ENCODE measurements at places on chromosomes 3 and 15. TPM values are rescaled to one million over a fixed set of nuclear protein-coding genes. Genes with fewer than 3 reads are reported as not detected.

DNA sequence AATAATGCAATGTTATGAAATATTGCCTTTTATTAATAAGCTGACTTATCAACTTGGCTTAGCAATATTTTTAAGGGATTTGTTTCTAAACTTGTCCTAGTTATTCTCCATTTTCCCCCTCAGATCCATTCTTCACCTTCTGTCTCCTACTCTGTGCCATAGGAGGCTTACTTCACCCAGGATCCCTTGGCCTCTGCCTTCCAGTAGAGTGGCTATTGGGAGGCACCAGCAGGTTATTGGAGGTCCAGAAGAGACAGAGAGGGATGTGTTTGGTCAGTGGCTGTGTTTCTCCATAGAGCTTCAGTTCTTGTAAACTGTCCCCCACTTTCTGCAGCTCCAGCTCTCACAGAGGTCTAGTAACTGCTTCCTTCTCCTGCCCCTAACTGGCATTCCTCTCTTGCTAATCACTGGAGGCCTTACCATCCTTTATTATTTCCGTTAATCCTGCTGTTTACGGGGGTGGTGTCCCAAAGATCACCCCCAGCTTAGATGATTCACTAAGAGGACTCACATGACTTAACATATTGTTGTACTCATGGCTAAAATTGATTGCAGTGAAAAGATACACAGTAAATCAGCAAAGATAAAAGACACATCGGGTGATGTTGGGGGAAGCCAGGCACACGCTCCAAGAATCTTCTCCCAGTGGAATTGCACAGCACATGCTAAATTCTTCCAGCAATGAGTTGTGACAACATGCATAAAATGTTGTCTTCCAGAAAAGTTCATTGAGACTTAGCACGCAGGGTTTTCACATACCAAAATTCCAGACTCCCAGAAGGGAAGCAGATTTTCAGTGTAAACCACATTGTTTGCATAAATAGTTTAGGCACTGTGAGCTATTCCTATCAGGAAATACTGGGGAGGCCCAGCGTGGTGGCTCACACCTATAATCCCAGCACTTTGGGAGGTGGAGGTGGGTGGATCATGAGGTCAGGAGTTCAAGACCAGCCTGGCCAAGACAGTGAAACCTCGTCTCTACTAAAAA lies 67.5 kb downstream of the RPL22L1 start:
- peaks cover 4% of the 10 kb centered on the region for H3K27me3 ChIP-seq
- no peak overlapping the region for H3K4me3 ChIP-seq
- no peaks in the 10 kb centered on the region for H3K4me1 ChIP-seq
- H3K36me3 ChIP-seq = no peaks in the 10 kb centered on the region
- no peak for DNase-seq

DNA sequence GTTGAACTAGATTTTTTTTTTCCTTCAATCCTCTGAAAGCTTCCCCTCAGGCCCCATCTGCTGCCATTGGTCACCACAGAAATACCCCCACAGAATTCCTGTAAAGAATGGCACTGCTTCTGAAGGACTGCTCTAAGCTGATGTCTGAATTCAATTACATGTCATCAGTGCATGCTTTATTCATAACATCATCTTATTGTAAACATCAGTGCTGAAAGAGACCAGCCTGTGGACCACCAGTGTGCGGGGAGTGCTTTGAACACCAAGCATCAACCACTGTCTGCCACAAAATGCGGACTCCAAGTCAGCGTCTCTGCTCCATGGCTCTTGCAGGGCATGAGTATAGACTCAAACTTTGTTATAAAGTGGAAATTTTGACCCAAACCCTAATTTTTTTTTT lies 11.6 kb downstream of the PHLDB2 start:
- no peaks in the 10 kb centered on the region for H3K36me3 ChIP-seq
- H3K4me3 ChIP-seq = no peak overlapping the region
- H3K27ac ChIP-seq = no peak overlapping the region

DNA sequence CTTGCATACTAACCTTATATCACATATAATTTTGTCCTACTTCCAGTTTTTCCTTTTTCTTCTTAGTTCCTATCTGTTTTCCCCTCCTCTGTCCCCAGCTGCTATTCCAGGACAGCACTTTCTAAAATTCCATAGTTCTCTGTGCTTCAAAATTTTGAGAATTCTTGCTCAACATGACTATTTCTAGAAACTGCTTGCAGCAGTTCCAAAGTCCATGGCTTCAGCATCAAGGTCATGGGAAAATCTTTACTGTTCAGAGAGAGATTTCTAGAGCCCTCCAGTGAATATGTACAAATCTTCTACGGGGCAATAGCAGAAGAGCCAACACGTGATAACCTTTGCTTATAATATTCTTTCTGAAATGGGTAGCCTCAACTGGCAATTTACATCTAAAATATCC lies 76.1 kb upstream of the PHLDB2 start:
- no peaks in the 10 kb centered on the region for H3K36me3 ChIP-seq
- H3K4me1 ChIP-seq = peaks cover 30% of the 10 kb centered on the region
- H3K4me3 ChIP-seq = no peak overlapping the region
- no peak for DNase-seq
- no peaks in the 10 kb centered on the region for H3K27me3 ChIP-seq
- peak overlapping the region; percentile 27 for H3K27ac ChIP-seq

DNA sequence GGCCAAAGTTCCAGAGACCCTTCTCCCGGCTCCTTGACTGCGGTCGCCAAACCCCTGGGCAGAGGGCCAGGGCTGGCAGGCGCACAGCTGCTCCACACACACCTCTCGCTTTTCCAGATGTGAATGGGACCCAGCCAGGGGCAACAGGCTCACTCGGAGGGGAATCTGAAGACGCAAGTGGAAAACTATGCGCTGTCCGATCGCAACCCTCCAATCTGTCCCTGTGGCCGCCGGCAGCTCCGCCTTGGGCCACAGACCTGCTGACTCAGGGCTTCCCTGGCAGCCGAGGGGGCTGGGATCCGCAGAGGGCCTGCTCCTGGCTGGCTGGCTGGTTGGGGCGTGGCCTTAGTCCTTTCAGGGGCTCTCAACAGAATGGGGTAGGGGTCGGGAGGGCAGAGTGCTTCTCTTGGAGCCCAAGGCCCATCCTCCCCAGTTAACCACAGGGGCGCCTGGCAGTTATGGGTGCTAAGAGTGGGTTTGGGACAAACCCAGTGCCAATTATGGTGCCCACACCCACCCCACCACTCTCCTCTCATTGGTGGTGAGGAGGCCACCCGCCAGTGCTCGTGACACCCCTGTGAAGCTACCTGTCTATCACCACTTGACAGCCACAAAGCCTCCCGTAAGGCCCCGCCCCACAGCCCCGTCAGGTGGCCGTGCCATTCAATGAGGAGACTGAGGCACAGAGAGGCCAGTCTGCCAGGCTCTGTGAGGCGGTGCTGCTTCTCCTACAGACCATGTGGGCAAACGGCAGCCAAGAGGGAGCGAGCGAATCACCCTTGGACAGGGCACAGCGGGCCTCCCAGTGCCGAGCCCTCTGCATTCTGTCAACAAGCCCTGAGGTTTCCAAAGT lies 53.8 kb downstream of the IQSEC1 start:
- peak; percentile 88 for DNase-seq
- H3K36me3 ChIP-seq = no peaks in the 10 kb centered on the region
- H3K27me3 ChIP-seq = no peaks in the 10 kb centered on the region
- peak overlapping the region; percentile 40 for H3K27ac ChIP-seq

- H3K27me3 ChIP-seq = no peaks in the 10 kb centered on the region
- H3K36me3 ChIP-seq = no peaks in the 10 kb centered on the region
- no peaks in the 10 kb centered on the region for H3K4me1 ChIP-seq
- H3K27ac ChIP-seq = no peak overlapping the region
- H3K4me3 ChIP-seq = no peak overlapping the region
Observed at GRCh38 chr3:183123891-183124290, 24.6 kb upstream of the MCCC1 start.

SI gene
- polyA plus RNA-seq = under 0.01 TPM

Measured in adrenal gland (tissue), 19 donors.